ENCODE measurements at places on chromosomes 7 and 10.
A peak's percentile ranks its signal among the peaks of the same experiment; 100 is the strongest.

DNA sequence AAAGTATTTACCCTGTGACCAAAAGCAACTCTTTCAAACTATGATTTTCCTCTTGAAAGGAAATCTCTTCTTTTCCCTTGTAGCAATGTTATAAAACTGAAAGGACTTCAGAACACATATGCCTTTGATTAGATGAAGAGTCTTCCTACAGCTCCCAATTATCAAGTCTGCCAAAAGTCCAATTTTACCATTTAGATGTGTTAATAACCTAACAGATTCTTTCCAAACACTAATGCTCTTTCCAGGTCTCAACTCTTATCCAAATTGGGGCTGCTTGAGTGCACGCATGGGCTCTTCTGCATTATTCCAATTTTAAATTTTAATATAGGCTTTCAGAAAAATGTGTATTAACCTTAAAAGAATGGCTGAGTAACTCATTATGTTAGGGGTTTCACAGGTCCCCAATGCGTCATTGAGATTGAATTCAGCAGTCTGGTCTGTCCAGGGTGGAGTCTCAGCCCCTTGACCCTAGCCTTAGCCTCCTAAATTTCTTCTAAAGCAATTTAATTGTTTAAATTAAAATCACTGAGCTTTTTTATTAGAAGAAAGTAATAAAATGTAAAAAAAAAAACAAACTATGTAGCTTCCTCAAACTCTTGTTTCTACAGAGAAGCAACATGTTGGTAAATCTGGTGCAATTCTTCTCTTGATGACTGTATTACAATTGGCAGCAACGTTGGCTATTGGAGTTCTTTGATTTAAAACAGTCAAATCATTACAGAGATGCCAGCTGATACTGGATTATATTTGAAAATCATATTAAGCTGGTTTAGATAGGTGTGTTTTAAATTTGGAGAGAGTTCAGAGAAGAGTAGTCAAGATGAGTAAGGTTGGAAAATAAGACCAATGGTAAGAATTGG lies 170.4 kb downstream of the DKK1 start:
- DNase-seq, result no peak

DNA sequence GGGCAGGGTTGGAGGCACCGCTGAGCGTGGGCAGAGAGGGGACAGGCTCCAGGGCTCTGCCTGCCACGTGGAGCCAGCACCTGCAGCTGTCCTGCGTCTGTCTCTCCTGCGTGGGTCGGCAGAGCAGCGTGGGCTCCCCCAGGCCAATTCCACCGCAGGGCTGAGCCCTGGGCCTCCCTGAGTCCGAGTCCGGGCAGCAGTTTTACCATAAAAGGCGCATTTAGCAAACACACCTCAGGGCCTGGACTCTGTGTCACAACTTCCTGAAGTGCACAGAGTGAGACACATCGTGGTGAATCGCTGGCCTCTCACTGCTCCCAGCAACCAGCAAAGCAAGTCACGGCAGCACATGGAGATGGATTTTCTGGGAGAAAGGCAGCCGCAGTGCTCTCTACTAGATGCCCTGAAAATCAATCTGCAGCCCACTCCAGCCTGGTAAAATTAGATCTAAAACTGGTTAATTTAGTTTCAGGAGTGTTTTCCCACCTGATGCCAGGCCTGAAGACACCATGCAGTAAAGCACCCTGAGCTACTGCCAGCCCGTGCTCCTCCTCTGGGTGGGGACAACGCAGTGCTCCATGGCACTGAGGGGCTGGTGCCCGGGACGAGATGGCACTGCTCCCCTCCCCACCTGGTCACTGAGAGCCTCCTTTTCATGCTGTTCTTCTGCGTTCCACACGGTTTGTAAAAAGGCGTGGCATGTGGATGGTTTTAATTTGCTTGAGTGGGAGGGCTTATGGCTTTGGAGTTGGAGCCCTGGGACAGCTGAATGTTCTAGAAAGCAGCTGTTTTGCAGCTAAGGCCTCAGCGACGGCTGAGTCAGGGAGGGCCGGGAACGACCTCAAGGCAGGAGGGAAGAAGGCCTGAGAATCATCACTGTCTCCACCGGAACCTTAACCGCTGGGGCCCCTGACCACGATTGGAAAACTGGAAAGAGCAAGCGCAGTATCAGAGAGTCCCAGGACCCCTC lies 336.9 kb downstream of the ADARB2 start:
- DNase-seq, result no peak

DNA sequence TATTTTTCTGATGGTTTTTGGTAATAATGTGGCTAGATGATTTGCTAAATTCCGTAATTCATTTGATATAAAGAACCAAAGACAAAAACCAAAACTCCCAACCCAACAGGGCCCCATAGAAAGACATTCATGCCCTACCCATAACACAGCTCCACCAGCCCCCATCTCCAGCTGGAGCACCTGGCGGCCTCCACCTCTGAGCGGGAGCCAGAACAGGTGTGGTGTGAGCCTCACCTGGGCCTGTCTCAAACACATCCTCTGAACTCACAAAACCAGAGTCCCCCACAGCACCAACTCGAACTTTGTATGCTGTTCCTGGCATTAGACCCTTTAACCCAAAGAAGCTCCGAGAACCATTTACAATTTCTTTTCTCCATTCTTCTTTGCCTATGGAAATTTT lies 36.5 kb upstream of the LAMB4 start:
- no peak for DNase-seq

DNA sequence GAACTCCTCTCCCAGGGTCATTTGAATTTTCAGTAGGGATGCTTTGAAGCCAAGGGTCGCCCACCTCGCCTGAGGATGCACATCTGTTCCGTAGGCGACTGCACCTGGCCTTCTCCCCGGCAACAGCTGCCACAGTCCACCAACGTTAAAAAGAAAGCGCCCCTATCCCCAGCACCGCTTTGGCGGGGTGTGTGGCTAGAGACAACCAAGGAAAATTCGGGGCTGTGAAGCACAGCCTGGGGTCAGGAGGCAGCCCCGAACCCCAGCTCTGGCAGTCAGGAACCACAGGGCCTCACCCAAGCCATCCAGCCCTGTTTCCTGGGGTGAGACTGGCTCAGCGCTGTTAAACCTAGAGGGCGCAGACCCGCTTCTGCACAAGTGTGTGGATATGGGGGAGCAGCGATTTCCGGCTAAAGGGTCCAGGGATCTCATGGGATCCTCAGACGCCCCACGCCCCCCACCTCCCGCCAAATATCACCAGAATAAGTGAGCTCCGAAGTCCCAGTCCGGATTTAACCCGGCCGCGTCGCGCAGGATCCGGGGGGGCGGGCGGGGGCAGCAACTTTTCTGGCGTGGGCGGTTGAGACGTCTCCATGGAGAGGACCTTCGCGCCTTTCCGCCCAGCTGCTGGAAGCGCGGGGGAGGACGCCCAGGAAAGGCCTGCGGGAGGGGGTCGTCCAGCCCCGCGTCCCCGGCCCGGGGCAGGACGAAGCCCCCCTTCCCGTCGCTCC lies 822 bp downstream of the ZC3HAV1L start:
- no peak for DNase-seq

DNA sequence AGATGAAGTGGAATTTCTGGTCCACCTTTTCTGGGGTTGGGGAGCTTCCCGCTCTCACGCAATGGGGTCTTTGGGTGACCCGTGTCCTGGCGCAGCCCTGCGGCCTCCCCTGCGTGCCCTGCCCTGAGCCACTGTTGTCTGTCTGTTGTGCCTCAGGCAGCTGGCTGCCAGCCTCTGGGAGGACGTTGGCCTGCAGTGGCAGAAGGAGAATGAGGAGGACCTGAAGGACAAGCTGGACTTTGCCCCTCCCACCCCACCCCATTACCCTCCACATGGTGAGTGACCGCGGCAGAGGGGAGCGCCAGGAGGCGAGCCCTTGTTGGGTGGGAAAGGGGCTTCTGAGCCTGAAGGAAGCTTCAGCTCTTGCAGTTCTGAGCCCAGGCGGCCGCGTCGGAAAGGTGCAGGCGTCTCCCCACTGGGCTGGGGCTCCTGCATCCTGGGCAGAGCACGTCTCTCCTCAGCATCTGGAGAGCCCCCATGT lies 14.2 kb upstream of the PRKAR1B start:
- no peak for DNase-seq

- DNase-seq, result no peak
Measured at GRCh38 chr7:100400656-100401055, 27.4 kb downstream of the PILRA start.

DNA sequence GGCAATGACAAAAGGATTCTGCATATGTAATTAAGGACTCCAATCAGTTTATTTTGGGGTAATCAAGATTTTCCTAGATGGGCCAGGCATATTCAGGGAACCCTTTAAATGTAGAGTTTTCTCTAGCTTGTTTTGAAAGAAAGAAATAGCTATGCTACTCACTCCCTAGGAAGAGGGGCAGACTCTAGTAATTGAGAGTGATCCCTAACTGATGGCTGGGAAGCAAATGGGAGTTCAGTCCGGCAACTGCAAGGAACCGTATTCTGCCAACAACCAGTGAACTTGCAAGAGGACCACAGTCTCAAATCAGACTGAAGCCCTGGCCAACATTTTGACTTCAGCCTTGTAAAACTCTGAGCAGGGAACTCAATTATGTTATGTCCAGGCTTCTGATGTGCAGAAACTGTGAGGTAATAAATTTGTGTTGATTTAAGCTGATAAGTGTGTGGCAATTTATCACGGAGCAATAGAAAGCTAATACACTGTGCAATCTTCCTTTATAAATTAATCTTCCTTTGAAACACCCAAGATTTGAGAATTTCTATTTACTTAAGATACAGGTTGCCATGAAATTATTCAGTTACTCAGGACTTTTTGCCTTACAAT lies 14.0 kb downstream of the AOAH start:
- DNase-seq, result no peak

DNA sequence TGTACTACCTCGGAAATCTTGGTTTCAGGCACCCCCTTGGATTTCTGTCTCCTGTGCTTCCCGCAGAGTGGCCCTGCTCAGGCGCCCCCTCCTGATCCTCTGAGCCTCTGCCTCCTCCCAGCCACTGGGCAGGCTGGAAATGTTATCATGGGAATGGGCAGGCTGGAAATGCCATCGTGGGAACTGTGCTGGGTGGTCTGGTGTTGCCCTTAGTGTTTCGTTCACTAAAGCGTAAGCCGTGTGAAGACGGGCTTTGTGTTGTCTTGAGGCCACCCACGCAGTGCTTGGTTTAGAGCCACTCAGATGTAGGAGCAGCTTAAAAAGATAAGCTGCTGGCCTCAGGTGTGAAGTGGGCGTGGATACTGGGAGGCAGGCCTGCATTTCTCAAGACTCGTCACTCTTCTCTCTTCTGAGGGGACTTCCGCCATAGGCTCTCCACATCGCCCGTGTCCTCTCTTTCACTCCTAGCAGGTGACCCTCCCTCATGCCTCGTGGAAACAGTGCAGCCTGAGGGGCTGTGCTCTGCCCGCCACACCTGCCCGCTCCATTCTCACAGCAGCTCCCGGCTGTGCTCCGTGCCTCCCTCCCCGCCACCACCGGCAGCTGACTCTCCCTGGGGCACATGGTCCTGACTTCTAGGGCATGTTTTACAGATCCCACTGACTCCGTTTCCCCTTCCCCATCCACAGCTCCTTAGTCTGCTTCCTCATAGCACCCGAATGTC lies 28.5 kb downstream of the PPP2R2D start:
- DNase-seq, result no peak

DNA sequence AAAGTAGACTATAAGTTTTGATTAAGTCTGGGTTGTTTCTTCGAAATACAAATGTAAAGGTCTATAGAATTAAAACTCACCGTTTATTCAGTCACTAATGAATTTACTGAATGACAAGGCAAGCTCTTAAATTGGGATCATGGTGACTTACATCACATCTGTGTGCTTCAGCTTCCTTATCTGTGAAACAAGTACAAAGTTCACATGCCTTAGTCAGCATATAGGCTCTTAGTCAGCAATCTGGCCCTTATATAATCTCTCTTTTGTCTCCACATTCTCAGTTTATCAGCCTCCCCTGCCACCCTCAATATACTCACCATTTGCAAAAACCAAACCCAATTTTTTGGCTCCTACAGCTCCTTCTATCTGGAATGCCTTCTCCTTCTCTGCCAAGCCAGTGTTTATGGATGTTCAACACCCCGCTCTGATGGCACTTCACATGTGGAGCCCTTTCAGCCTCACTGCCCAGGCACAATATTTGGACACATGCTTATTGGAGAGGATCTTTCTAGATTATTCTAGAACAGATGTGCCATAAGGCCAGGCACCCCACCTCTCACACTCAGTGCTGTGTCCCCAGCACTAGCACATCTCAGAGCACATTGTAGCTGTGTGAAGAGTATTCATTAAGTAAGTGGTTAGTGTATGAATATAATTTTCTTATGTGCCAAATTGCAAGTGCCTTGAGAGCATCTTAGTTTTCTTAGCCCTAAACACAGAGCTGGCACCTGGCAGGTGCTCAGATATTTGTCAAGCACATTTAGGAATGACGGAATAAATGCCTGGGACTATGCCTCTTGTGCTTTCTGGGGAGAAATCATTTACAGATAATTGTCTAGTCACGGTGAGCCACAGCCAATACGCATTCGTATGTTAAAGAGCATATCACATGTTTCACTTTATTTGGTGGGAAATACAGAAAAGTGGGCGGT lies 9.8 kb upstream of the LAMB1 start:
- DNase-seq, result peak; percentile 17

DNA sequence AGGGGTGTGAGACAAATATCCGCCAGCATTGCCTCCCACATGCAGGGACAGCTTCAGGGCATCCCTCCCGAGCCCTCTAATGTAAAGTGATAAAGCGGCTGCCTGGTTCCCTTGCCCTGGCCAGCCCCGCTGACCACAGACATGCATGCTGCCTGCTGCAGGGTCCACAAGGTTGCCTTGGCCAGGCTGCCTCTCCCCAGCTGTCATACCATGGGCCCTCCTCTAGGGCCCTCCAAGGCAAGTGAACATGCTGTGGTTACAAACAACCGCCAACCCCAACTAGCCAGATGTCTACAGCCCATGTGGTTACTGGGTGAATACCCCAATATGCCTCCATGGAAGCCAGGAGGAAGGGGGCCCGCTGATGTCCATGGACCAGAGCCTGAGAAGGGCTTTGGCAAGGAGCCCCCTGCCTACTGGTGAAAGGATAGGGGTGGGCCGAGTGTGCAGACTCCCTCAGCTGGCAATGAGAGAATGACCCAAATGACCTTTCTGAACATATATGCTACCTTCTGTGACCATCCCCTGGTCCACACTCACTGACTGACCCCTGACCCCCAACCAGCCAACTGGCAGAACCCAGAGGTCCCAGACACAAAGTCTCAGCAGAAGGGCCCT lies 37.4 kb downstream of the GRID1 start:
- no peak for DNase-seq

DNA sequence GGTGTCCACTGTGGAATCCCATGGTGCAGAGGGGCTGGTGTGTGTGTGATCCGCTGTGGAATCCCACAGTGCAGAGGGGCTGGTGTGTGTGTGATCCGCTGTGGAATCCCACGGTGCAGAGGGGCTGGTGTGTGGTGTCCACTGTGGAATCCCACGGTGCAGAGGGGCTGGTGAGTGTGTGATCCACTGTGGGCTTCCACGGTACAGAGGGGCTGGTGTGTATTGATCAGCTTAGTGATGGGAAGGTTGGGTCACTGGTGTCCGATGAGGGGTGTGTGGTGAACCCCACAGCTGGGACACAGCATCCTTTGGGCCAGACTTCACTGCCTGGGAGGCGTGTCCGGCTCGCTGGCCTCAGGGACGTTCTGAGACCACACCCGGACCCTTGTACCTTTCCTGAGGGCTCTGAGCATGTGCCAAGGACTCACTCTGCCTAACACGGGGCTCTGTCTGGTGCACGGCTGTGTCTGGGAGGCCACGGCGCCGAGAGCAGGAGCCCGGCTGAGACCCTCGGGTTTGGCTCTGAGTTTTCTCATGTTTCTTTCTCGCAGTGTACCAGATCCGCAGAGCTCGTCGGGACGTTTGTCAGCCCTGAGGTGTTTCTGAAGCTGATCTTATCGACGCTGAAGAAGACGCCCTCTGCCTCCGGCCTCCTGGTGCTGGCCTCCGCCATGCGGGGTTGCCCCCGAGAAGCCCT lies 29.3 kb upstream of the PRKAR1B start:
- no peak for DNase-seq

- DNase-seq, result no peak
Measured at GRCh38 chr10:86729677-86730076, 26.7 kb upstream of the BMPR1A start.

Measured in suppressor macrophage treated with lipopolysaccharide for 1 hour (primary cell).